ENCODE measurements at places on chromosomes 4 and X.

DNA sequence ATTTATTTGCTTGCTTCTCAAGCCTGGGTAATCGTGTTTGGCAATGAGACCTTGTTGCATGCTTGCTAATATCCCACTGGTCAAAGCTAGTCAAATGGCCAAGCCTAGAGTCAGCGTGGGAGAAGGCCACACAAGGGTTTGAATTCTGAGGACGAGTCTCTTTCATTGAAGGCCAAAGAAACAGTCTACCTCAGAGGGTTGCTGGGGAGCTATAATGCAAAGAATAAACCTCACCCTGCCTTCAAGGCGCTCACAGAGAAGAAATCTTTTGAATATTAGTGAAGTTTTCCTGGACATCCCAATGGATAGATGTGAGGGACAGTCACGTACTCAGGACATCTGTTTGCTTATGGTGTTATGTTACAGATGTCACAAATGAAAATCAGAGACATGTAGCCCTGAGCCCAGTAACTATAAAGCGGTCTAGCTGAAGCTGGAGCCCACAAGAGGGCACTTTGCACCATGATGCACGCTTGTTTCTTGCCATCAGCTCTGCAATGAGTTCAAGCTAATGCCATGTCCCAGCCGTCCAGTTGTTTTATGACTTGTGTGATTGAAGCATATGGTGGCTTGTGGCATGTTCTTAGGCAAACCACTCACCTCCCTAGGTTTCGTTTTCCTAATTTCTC is 1.1 kb upstream of the TLR3 start:
- DNase-seq, result peak; percentile 24

DNA sequence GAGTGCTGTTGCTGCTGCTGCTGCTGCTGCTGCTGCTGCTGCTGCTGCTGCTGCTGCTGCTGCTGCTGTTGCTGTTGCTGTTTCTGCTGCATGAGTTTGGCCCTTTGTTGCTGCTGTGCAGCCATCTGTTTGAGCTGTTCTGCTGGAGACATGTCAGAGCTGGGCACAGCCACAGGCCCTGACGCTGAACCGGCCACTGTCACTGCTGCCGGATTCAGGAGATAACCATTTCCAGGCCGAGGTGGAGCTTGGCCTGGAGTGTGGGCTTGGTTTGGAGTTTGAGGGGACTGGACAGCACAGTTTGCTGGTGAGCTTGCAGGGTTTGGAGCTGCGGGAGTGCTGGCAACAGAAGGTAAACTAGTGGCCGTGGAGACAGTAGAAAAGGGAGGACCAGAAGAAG is 224.3 kb downstream of the MGST2 start:
- DNase-seq, result no peak

DNA sequence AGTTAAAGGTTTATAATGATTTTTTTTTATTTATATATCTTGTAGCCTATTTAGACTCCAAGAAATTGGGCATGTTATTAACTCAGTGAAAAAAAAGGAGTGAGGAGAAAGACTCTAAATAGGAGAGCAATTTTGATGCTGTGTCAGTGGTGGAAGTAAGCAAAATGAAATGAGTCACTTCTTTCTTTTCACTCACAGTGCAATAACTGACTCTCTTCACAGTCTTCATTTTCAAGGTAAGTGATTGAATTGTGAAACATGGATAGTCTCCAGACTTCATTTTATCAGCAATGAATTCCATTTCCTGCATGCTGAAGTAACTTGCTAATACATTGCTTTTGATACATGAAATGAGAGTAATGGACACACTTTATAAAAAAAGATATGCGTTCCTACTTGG is 2271.5 kb downstream of the PCDH7 start:
- no peak for DNase-seq

DNA sequence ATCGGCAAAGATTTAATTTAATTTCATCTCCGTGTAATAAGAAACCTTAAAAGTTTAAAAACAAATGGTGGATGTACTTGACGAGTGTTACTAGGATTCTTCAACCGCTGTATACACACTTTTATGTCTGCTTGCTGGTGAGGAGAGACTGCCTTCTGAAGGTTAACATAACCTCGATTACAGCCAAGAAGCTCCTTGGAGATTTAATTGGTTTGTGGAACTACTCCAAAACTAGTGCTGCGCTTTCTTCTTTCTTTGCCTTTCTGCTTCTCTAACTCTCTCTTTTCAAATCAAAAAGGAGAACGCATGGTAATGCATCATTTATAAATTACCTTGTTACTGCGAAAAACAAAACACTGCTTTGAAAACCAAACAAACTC is 109.0 kb downstream of the ANTXR2 start:
- no peak for DNase-seq

GRCh38 chr4:95439896-95440295 is 108.9 kb downstream of the UNC5C start:
- no peak for DNase-seq

DNA sequence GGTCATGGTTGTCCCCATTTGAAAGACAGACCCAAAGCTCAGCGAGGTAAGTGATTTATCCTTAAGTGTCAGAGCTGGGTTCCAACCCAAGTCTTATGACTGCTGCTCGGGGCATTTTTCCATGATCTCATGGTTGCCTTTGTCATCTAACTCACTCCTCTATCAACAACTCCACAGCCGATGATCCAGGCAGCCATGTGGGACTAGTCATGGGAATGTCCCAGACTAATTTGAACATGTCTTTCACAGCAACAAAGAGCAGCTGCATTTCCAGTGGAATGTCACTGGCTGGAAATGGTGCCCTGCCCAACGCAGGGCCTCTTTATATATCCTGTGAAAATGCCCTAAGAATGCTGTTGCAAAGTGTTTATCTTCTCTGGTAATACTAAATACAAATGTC is 284.8 kb upstream of the PPARGC1A start:
- no peak for DNase-seq

GRCh38 chrX:107766470-107767150 is 9.0 kb downstream of the TSC22D3 start:
- no peak for DNase-seq

DNA sequence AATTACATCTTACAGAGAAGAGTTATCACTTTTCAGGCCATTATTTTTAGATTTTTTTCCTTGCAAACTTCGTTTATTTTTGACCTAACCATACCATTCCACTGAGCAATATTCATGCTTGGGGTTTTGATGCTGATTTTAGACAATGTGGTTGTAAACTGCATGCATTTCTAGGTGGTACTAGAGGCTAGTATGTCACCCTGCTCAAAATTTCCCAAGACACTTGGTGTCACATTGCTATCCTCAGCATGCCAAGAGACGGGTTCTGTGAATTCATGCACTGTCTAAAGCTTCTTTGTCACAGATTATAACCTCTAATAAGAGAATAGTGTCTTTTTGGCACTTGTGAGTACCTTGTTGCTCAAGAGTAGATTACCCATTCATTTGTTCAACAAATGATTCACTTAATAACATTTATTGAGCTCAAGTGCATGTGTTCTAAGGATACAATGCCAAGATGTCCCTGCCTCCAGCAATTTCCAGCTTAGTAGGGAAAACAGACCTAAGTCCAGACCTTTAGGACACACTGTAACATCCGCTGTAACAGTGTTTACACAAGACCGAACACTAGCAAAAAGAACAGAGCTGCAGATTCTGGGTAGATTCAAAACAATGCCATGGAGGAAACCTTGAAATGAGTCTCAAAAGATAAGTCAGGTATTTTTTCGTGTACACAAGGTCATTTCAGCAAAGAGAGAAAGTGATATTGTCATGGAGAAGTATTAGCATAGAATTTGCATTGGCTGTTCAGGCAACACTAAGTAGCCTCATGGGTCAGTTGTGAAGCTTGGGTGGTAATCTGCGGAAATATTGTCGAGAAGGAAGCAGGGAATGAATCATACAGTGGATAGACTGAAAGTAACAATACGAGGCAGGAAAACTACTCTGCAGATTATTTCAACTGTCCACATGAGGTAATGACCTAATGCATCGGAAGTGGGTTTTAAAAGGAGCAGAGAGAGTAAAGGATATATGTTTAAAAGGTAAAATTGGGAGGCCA is 515.1 kb upstream of the ZFP42 start:
- DNase-seq, result no peak

DNA sequence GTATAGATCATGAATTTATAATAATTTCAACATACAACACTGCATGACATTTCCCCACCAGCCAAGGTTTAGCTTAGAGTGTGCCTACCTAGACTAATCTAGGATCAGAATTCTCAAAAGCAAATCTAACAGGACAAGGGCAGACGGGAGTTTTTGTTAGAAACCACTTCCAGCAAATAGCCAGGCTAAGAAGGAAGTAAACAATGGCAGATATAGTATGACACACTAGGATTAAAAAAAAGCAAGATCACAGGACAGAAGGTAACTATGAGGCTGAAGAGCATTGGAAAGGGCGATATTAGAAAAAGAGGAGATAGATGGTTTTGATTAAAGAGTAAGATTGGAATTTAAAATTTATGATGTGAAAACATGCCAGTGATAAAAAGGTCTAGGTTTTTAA is 124.8 kb downstream of the LRBA start:
- DNase-seq, result no peak

DNA sequence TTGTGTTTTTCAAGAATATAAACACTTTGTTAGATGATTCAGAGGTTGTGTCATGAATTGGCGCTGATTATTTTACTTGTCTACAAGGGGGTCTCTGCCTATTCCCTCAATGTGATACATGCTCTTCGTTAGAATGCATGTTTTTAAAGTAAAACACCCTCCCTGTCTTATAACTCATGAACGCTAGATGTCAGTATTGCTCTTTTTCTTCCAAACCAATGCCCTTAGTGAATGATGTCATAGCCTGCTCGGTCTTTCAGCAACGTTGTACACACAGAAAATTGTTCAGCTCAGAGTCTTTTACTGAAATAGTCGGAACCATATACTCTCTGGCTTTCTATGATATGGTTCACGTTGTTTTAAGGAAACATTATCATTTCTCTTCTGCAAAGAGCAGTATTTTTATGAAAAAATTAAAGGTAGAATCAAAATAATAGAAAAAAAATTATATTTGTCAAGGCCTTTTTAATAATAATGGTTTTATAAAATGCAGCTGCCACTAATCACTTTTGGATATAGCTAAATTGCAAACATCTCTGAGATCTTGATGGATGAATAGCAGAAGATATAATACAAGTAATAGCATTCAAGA is 292.9 kb downstream of the TLL1 start:
- no peak for DNase-seq

DNA sequence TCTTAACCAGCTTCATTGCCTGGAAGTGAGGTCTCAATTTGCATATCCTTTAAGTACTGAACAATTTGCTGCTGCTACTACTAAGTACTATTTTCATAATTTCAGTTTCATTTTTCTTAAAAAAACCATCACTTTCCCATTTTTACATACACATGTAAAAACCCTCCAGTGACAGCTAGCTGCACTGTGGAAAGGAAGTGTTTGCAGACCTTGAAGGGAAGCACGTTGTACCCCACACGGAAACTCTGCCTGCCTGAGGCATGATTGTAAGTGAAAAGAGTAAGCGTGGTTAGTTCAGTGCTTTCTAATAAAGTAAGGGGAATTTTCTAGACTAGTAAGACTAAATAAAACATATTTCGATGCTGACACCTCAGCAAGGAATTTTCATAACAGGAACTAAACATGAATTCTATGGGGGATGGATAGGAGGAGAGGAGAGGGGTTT is 103.6 kb downstream of the RAPGEF2 start:
- DNase-seq, result peak; percentile 59

All from activated T-cell treated with anti-CD3 and anti-CD28 coated beads, Interleukin-2, amount 50 U/mL, for 48 hours (primary cell).